ENCODE measurements at places on chromosomes 1 and 21. TPM values are rescaled to one million over a fixed set of nuclear protein-coding genes. Genes with fewer than 3 reads are reported as not detected.

DNA sequence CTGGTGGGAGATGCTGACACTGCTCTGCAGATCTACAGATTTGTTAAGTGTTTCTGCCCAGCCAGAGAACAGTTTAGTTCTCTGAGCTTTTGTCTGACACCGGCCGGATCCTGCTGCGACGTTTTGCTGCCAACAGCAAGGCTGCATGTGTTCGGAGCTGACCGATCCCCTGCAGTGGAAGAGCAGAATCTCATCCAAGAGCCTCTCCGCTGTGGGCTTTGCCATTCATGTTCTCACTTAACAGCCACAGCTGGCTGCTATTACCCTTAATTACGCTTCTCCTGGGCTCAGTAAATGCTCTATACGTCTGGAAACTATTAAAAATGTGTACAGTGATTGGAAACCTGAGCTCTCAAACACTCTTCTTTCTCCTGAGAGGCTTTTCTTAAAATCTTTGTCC is 105.3 kb downstream of the BCAR3 start:
- peaks cover 20% of the 10 kb centered on the region for H3K4me1 ChIP-seq
- no peak overlapping the region for H3K4me3 ChIP-seq
- no peak overlapping the region for H3K27ac ChIP-seq
- H3K27me3 ChIP-seq, result no peaks in the 10 kb centered on the region
- H3K36me3 ChIP-seq, result peaks cover 56% of the 10 kb centered on the region
- DNase-seq, result no peak

DNA sequence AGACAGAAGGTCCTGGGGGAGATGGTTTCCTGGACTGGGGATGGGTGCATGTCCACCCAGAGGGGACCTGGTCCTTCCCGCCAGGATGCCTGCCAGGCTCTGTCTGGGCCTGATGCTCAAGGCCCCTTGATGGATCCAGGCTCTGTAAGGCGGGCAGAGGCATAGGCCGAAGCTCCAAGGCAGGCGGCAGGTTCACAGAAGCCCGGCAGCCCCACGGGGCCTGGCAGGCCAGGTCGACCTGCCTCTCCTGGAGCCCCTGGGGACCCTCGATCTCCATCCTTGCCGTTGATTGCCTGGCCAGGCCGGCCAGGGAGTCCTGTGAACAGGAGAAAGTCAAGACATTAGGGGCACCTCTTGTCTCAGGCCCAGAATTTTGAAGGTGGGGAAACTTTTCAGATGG is 16.0 kb downstream of the COL9A2 start:
- H3K36me3 ChIP-seq, result no peaks in the 10 kb centered on the region
- H3K27me3 ChIP-seq, result peaks cover 14% of the 10 kb centered on the region

DNA sequence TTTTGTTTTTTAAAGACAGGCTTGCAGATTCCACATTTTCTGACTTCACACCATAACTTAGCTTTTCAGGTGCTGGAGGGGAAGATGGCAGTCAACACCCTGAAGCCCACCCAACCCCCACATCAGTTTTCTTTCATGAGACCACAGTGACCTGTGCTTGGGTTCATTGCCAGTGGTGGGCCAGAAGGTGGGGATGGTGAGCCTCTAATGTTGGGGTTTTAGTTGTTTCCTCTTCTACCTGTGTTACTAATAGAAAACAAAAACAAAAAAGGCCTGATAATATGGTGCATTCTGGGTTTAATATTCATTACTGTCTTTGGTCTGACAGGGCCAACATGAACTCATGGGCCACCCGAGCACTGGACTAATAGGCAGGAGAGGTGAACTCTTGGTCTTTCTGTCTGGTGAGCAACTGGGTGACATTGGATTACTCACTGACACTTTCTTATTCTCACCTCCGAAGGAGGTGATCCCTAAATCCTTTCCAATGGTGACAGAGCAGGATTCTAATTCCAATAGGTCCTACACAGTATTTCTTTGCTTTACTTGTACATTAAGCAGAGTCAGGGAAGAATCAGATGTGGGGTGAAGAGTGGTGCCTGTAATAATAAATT is 132.8 kb downstream of the CLIC6 start:
- peaks cover 28% of the 10 kb centered on the region for H3K36me3 ChIP-seq
- DNase-seq, result no peak
- H3K27me3 ChIP-seq, result no peaks in the 10 kb centered on the region
- H3K27ac ChIP-seq, result no peak overlapping the region

GRCh38 chr1:154431586-154432373 is 26.6 kb downstream of the IL6R start:
- no peaks in the 10 kb centered on the region for H3K27me3 ChIP-seq
- no peak for DNase-seq
- no peak overlapping the region for H3K27ac ChIP-seq

DNA sequence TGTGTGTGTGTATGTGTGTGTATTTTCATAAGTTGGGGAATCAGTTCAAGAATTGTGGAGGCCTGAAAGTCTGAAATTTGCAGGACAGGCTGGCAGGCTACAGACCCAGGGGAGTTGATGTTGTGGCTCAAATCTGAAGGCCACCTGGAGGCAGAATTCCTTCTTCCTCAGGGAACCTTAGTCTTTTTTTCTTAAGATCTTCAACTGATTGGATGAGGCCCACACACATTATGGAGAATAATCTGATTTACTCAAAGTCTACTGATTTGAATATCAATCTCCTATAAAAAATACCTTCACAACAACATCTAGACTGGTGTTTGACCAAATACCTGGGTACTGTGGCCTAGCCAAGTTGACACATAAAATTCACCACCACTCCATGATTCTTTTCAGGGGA is 61.8 kb downstream of the MT1HL1 start:
- no peak overlapping the region for H3K4me3 ChIP-seq
- DNase-seq, result no peak
- H3K27ac ChIP-seq, result no peak overlapping the region
- no peaks in the 10 kb centered on the region for H3K4me1 ChIP-seq
- H3K36me3 ChIP-seq, result no peaks in the 10 kb centered on the region

GRCh38 chr1:234833646-234834045 is 223.7 kb upstream of the IRF2BP2 start:
- H3K36me3 ChIP-seq, result no peaks in the 10 kb centered on the region
- no peak overlapping the region for H3K27ac ChIP-seq
- no peak overlapping the region for H3K4me3 ChIP-seq

DNA sequence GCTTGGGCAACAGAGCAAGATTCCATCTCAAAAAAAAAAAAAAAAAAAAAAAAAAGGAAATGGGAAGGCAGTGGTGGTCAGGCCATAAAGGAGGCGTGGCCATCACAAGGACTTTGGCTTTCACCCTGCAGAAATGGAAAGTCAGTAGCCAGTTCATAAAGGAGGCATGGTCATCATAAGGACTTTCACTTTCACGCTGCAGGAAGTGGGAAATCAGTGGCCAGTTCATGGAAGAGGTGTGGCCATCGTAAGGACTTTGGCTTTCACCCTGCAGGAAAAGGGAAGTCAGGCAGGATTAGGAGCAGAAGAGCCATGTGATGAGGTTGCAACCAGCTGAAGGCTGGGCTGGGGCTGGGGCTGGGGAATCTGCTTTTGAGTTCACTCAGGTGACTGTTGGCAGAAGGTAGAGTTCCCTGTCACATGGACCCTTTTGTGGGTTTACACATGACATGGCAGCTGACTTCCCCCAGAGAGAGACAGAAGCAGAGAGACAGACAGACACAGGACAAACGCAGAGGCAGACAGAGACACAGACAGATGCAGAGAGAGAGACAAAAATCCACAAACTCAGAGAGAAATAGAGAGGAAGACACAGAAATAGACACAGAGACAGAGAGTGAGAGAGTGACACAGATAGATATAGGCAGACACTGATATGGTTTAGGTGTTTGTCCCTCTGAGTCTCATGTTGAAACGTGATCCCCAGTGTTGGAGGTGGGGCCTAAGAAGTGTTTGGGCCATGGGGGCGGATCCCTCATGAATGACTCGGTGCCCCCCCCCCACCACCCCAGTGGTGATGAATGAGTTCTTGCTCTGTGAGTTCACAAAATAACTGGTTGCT is 263.9 kb upstream of the KAZN start:
- H3K27ac ChIP-seq, result no peak overlapping the region
- H3K4me1 ChIP-seq, result no peaks in the 10 kb centered on the region
- H3K4me3 ChIP-seq, result no peak overlapping the region

DNA sequence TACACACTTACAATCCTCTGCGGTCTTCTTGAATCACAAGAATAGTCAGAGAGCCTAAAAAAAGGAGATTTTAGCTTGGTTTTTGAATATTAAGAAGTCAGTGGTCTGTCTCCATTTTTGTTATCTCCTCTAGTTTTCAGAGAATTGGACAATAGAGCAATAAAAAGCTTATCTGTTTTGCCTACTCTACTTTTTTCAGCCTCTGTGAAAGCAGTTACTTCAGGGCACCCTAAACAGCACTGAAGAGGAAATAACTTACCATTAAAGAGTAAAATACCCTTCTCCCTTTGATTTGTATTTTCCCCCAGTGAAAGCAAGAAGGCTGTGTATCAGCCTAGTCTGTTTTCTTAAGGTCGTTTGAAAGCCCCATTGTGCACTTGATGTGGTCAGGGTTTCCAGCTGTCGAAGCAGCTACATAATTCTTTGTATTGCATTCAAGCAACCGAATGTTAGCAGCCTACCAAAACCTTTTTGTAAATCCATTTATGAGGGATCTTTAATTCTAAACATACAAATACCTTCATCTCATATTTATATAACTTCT is 1.0 kb downstream of the NTMT2 start:
- H3K4me1 ChIP-seq, result no peaks in the 10 kb centered on the region
- H3K27me3 ChIP-seq, result no peaks in the 10 kb centered on the region
- H3K27ac ChIP-seq, result peak overlapping the region; percentile 84
- no peaks in the 10 kb centered on the region for H3K36me3 ChIP-seq
- no peak overlapping the region for H3K4me3 ChIP-seq

- peak overlapping the region; percentile 99 for H3K4me3 ChIP-seq
- DNase-seq, result no peak
- no peaks in the 10 kb centered on the region for H3K27me3 ChIP-seq
- peaks cover 21% of the 10 kb centered on the region for H3K36me3 ChIP-seq
- H3K4me1 ChIP-seq, result peaks cover 47% of the 10 kb centered on the region
These were observed 598 bp upstream of the ADIPOR1 start for GRCh38 chr1:202958544-202959275.

GRCh38 chr1:114137497-114137896 is 16.2 kb downstream of the SYT6 start:
- peaks cover 3% of the 10 kb centered on the region for H3K27me3 ChIP-seq
- no peak overlapping the region for H3K27ac ChIP-seq
- H3K4me1 ChIP-seq, result no peaks in the 10 kb centered on the region
- H3K36me3 ChIP-seq, result no peaks in the 10 kb centered on the region

The OR2M5 gene
- not detected for total RNA-seq

The PGLYRP3 gene
- total RNA-seq, result not detected

The GCLM gene
- total RNA-seq, result 21.9 TPM

The CGN gene
- 0.82 TPM for total RNA-seq

The SYCP1 gene
- total RNA-seq, result not detected
